ENCODE measurements at places on chromosomes 4 and X. TPM values are rescaled to one million over a fixed set of nuclear protein-coding genes. Genes with fewer than 3 reads are reported as not detected.

The GIMD1 gene
- total RNA-seq: not detected

The KCNE5 gene
- not detected for total RNA-seq

The CDS1 gene
- under 0.01 TPM for total RNA-seq

The HOPX gene
- total RNA-seq: not detected

The ADGRL3 gene
- total RNA-seq: not detected

The TLR7 gene
- not detected for total RNA-seq

The FAM184B gene
- total RNA-seq: not detected

The CENPC gene
- total RNA-seq: 16.9 TPM

The IL15 gene
- total RNA-seq: 2.1 TPM

The FLNA gene
- total RNA-seq: 792 TPM

The IL9R gene
- not detected for total RNA-seq
